NCI-H226 (cell line): ENCODE measurements at places on chromosomes 2 and 18.
A peak's percentile ranks its signal among the peaks of the same experiment; 100 is the strongest.

- no peak for DNase-seq
These were observed 221.9 kb downstream of the UXS1 start for GRCh38 chr2:105972246-105972645.

GRCh38 chr2:215269397-215270117 lies 42.3 kb upstream of the ATIC start:
- no peak for DNase-seq

DNA sequence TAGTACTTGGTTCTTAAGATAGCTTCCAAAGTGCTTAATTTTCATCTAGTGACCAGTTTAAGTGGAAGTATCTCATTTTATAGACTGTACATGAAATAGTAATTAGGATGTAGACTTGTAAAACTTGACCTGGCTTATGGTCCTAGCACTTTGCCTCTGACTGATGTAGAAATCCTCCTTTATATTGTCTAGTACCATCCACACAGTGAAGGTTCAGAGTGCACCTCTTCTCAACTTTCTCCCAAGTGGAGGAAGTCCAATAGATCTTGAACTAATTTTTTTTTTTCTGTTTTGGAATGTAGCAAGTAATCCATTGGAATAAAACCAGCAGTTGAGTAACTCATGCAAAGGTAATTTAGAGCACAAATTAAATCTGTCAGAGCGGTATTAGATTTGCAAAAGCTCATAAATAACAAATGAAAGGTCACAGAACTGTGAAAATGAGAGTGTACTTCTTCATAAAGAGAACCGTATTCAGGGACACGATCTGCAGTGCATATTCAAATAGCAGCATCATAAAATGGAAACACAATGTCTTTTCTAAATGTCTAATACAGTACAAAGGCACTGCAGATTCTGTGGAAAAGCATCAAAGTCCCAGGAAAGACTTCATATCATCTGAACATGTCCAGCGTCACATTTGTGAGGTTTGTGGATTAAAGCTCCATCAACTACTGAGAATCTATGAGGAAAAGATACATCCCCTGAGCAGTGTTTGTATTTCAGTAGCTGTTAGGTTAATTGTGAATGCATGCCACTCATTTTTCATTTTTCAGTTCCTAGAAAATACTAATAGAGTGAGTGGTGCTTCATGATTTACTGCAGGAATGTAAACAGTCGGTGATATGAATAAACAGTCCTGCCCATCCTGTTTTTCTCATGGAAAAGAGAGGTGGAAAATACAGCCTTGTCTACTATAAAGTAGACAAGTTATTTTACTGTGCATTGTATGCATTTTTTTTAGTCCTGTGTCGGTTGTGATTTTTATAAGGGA lies 100.7 kb downstream of the LYPD6 start:
- DNase-seq = no peak

- peak; percentile 38 for DNase-seq
These were observed 87.9 kb downstream of the UGGT1 start for GRCh38 chr2:128178650-128179460.

DNA sequence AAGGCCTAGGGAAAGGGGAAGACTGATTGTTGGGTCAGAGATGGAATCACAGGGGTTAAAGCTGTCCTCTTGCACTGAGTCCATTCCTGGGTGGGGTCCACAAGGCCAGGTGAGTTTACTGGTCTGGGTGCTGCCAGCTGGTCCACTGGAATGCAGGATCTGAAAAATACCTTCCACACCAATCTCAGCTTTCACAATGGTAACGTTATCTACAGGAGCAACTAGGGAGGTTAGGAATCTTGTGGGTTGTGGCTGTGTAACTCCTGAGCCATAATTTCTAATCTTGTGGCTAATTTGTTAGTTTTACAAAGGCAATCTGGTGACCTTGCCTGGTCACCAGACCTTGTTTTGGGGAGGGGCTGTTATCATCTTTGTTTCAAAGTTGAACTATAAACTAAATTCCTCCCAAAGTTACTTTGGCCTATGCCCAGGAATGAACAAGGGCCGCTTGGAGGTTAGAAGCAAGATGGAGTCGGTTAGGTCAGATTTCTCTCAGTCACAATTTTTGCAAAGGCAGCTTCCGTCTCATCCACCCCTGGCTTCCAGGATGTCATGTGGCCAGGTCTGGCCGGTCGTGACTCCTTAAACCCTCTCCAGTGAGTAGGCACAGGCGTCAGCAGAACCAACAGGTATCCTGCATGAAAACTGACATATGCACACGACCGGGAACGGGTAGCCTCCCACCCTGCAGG lies 123.3 kb upstream of the SH3BP4 start:
- DNase-seq = peak; percentile 70

- no peak for DNase-seq
These were observed 88.2 kb upstream of the RAPGEF4 start for GRCh38 chr2:172647439-172647838.

DNA sequence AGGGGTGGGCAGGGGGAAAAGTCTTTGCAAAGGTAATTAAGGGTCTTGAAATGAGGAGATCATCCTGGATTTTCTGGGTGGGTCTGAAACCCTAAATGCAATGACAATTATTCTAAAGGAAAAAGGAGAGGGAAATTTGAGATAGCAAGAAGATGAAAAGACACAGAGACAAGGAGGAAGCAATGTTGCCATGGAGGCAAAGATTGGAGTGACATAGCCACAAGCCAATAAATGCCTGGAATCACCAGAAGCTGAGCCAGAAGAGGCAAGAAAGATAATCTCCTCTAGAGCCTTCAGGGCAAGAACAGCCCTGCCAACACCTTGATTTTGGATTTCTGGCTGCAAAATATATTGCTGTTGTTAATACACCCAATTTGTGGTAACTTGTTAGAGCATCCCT lies 1246.3 kb upstream of the PIK3C3 start:
- peak; percentile 2 for DNase-seq

DNA sequence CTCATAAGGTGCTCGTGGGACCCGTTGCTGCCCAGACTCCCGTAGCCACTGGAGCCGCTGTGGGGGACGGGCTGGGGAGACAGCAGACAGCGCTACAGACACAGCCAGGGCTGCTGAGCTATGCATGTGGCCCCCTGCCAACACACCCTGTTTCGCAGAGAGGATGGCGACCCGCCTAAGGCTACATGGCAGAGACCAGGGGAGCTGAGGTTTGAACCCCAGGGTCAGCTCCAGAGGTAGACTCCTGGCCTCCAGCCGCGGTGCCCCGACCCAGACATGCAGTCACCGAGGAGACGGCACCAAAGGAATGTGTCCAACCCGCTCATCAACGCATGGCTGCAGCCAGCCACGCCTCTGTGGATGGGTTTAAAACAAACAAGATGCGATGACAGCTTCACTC lies 21.0 kb upstream of the HES6 start:
- no peak for DNase-seq

GRCh38 chr18:75252136-75252535 lies 41.5 kb downstream of the TSHZ1 start:
- DNase-seq = no peak

- no peak for DNase-seq
These were observed 131.2 kb downstream of the NEDD4L start for GRCh38 chr18:58175122-58175785.

GRCh38 chr2:84646514-84646913 lies 130.2 kb downstream of the DNAH6 start:
- no peak for DNase-seq

DNA sequence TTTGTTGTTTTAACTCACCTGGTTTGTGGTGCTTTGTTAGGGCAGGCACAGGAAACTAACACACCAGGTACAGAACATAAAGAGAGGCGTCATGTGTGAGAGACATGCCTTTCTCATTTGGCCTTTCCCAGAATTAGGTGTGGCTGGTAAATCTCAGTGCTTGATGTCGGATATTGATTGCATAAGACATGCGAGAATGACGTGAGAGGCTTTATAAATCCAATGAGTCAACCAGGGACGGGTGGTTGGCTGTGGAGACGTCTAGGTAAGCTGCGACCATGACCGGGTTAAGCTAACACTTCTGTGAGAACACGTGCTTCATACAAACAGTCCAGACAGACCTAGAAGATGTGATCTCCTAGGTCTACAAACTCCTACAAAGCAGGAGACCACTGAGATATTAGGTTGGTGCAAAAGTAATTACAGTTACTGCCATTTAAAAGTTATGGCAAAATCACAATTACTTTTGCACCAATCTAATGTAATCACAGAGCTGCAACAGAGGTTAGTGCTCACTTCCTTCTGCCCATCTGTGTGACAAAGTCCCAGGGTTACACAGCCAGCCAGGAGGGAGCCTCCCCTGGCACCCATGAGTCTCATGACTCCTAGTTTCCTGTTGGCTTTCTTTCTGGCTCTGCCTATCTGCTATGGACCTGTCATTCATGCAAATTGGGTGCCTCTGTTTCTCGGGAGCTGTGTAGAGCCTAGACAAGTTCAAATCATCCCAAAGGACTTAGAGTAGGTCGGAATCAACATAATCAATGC lies 98.9 kb upstream of the ATP8B1 start:
- no peak for DNase-seq

DNA sequence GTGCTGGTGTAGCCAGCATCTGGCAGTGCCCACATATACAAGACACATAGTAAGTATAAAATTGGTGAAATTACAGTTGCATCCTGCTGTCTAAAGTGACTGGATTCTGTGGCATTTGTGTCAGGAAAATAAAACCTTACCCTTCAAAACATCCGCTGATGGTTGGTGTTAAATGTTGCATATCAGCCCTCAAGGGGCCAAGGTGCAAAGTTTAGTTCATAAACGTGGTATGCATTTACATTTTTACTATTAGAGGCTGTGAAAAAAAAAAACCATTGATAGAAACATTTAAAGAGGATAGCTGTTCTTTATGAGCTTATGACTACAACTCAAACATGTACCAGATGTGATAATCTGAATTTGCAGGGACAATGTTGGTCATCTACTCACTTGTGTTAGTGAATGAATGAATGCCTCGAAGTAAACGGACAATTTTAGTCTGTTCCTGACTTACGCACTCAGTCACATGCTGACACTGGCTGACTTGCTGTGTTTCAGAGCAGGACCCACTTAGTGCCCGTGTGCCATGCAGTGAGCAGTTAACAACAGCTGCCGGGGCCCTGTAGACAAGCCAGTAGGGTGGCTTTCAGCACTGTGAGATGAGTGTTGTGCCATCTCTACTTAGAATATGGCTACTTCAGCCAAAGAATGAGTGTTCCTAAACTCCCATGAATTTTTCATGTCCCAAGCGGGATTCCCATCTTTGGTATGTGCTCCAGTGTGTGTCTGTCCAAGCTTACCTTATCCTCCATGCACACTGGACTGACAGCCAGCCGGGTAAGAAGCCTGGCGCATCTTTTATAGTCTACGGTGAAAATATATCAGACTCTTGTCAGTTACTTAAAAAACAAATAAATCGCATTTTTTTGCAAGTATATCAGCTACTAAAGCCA lies 5.3 kb downstream of the ALKAL2 start:
- no peak for DNase-seq

GRCh38 chr2:218188528-218188927 lies 21.8 kb upstream of the CXCR1 start:
- no peak for DNase-seq

GRCh38 chr2:202269585-202269984 lies 4.0 kb downstream of the NOP58 start:
- no peak for DNase-seq

GRCh38 chr2:105872142-105872728 lies 127.5 kb downstream of the NCK2 start:
- DNase-seq = no peak

GRCh38 chr2:163644238-163644637 lies 91.6 kb downstream of the FIGN start:
- no peak for DNase-seq

- no peak for DNase-seq
These were observed 666.1 kb upstream of the PKDCC start for GRCh38 chr2:41381701-41382100.

DNA sequence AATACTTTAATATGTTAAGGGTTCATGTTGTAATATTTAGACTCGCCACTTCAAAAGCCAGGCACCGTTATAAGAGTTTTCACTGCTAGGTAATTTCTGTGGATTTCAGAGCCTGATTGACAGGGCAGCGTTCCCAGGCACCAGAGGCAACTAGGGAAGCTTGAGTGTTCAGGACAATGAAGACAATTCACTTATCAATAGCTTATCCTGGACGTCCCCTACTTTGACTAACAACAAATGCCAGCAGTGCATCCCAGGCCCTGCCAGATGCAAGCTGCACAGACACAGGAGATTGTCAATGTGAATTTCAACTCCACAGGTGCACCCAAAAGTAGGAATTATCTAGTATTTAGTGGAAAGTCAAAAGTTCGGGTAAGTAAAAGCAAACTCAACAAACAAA lies 179.3 kb upstream of the GYPC start:
- no peak for DNase-seq

DNA sequence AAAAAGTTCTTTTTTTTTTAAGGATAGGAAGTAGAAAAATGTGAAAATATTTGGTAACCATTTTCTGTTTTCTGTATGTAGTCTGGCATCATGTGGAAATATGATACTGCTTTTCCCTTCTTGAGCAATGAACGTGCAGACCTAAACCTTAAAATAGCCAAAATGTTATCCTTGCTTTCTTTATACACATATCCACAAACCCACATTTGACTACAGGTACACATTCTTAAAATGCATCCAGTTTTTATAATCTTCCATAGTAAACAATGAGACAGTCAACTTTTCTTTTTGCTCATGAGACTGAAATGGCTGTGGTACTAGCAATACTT lies 90.9 kb downstream of the OSBPL6 start:
- DNase-seq = no peak

- no peak for DNase-seq
These were observed 42.4 kb downstream of the ARL4C start for GRCh38 chr2:234454433-234454832.
